ENCODE measurements at places on chromosomes 5 and 9.

DNA sequence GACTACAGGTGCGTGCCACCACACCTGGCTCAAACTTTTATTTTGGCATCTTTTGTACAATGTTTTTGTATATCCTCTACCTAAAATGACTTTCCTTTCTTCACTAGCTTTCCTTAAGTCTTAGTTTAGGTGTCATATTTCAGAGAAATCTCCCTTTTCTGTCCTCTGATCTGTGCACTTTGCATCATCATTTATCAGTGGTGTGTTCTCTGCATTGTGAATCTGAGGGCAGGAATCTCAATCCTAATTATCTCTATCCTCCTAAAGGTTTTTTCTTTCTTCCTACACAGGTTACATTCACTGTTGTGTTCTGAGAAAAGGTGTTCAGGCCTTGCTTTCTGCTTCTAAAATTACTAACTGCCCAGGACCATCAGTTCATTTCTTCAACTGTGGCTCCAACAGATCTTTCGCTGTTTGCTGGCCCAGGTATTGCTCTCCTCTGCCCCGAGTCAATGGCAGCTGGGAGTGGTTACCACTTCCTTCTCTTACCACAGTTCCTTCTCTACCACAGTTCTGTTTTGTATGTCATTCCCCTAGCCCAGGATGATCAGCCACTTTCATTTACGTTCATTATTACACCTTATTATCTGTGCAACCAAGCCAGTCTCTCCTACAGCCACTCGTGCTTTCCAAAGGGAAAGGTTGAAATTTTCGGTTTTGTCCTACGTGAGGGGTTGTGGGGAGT lies 14.0 kb downstream of the TGFBR1 start:
- peak; percentile 64 for DNase-seq

- no peak for DNase-seq
Measured at GRCh38 chr5:504326-505154, 19.7 kb downstream of the SLC9A3 start.

- DNase-seq: no peak
Measured at GRCh38 chr9:70052768-70053167, 9.1 kb downstream of the MAMDC2 start.

DNA sequence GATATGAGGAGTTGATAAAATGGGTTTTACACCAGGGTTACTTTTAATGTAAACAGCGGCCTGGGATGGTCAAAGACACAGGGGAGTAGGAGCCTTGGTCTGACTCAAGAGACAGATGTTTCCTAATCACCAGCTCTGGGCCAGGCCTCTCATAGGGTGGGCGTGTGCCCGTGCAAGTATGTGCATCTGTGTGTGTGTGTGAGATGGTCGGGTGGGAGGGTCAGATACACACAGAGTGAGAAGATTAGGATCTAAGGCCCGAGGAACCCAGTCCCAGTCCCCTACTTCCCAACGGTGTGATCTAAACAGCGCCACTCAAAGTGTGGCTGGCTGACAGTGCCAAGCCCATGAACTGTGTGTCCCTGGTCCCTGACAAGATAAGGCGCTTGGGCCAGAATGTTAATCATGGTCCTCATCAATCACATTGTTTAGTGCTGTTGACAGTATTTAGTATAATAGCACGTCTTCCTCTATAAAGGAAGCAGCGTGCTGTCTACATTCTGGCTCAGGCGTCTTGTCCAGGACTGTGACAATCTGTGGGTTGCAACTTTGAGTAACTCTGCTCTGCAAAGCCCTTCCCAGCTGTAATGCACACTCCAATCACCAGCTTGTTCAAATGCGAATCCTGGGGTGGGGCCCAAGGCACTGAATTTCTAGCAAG lies 173.7 kb downstream of the DAB2IP start:
- DNase-seq: peak; percentile 95

DNA sequence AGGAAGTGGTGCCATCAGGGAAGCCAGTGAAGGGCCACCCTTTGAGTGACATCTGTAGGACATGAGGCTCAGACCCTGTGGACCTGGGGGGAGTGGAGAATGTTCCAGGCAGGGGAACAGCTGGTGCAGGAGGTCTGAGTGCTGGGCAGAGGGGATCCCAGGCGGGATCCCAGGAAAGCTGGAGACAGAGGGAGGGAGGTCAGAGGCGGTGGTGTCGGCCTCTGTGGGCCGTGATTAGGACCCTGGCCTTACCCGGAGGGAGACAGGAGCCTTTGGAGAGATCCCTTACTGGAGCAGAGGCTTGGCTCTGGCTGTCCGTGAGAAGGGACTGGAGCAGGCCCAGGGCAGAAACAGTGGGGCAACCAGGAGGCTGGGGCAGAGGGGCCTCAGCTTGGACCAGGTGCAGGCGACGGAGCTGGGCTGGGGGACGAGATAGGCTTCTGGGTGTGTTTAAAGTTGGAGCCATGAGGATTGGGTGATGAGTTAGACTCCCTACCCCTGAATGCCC lies 12.1 kb upstream of the GRHPR start:
- no peak for DNase-seq

DNA sequence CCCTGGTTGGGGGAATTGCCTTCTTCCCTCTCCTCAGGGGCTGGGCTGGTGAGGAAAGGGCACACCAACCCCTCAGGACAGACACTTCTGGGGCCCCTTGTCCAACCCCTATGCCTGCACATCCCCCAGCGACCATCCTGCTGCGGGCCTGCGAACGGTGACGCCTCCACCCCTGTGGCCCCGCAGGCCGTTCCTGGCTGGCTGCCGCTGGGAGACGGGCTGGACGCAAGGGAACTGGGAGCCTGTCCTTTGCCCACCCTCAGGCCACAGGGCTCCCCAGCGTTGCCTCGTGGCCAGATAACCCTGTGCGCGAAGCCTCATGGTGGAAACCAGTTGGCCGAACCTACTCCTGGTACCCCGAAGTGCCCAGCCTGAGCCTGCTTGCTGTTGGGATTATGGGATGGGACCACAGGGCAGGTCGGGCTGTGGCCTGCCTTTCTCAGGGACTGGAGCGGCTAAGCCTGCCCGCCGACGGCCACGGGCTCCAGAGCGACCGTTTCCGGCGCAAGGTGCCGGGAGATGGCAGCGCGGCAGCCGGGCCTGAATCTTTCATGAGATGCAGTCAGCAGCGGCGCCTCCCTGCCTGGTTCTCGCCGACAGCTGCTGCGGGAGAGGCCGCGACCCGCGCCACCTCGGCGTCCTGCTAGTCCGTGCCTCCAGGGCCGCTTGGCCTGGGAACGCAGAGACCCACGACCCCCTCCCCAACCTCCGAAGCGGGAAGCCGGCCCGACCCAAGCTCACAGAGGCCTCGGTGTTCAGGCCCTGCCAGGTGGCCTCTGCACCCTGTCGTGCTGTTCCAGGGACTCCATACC lies 6.5 kb upstream of the PITX1 start:
- peak; percentile 21 for DNase-seq

DNA sequence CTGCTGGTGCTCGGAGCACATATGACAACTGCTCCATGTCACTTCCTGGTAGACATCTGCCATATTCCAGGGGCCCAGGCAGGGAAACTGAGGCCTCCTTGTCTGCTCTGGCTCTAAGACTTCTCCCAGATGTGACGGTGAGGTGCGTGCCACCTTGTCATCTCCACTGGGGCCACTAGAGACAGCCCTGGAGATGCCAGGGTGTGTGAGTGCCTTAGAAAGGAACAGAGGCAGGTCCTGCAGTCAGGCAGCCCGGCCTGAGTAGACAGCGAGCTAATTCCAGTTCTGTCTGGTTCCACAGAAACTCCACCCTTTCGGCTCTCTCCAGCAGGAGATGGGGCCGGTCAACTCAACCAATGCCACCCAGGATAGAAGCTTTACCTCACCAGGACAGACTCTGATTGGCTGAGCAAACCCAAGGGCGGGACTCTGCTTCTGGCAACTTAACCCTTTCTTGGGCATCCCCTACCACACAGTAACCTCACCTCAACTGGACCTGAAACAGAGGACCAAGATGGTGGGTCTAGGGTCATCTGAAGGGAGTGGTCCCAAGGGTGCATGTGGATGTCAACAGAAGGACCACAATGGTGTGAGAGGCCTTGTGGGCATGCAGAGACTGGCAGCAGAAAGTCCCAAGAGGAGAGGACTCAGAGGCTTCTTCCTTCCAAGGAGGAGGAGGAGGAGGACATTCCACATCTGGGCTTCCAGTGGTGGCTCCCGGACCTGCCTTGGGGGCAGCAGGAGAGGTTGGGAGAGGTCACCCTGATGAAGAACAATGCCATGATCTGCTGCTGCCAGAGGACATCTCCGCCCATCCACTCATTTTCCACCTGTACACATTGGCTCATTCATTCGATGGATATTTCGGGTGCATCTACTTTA lies 77.7 kb downstream of the RGS3 start:
- DNase-seq: peak; percentile 93

DNA sequence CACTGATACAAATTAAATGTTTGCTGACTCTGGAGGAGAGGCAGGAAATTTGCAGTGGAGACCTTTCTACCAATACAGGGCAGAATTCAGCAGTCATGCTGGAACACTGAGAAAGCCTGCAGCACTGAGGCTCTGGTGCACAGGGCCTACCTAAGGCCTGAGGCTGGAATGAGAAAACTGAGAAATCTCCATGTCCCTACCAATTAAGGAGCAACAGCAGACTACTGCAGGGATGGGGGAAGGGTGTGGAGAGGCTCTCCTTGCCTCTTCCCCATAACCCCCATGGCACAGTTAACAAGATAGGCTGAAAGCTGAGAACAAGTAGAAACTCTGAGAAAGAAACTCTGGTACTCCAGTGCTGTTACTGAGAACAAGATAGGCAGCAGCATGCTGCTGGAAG lies 10.5 kb downstream of the FBXO4 start:
- no peak for DNase-seq

DNA sequence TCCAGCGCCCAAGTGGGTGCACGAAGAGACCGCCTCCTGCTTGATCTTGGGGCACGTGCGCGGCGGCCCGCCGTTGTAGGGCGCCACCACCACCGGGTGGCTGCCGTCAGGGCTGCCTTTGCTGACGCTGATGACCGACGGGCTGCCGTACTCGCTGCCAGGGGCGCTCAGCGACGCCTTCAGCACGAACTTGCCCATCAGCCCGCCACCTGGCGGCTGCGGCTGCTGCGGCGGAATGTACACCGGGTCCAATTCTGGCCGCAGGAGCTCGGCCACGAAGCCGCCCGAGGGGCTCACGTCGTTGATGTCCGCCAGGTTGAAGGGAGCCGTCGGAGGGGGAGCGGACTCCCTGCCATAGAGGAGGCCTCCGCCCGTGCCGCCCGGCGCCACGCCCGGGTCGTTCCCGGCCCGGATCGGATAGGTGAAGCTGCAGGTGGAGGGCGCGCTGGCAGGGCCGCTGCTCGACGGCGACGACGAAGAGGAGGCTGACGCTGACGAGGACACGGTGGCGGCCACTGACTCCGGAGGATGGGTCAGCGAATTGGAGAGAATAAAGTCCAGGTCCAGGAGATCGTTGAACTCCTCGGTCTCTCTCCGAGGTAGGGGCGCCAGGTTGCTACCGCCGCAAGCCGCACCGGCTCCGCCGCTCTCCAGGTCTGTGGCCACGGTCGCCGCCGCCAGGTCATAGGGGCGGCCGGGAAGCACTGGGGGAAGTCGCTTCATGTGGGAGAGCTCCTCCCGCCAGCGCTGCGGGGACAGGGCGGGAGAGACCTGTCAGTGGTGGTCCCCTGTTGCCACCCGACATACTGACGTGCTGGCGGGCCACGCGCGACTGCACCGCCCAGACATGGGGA lies 1.8 kb downstream of the KLF4 start:
- peak; percentile 63 for DNase-seq

- DNase-seq: peak; percentile 55
Measured at GRCh38 chr5:120139039-120139438, 325.1 kb upstream of the PRR16 start.

DNA sequence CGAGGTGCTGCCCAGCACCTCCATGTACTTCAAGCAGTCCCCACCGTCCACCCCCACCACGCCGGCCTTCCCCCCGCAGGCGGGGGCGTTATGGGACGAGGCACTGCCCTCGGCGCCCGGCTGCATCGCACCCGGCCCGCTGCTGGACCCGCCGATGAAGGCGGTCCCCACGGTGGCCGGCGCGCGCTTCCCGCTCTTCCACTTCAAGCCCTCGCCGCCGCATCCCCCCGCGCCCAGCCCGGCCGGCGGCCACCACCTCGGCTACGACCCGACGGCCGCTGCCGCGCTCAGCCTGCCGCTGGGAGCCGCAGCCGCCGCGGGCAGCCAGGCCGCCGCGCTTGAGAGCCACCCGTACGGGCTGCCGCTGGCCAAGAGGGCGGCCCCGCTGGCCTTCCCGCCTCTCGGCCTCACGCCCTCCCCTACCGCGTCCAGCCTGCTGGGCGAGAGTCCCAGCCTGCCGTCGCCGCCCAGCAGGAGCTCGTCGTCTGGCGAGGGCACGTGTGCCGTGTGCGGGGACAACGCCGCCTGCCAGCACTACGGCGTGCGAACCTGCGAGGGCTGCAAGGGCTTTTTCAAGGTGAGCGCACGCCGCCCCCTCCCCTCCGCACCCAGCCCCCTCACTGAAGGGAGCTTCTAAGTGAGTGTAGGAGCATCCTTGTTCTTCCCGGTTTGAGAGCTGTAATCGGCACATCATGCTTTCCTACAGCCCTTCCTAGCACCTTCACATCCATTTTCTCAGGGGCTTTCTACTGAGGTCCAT lies 6.9 kb downstream of the NR4A3 start:
- no peak for DNase-seq

GRCh38 chr5:37966291-37966690 lies 126.5 kb upstream of the GDNF start:
- DNase-seq: no peak

DNA sequence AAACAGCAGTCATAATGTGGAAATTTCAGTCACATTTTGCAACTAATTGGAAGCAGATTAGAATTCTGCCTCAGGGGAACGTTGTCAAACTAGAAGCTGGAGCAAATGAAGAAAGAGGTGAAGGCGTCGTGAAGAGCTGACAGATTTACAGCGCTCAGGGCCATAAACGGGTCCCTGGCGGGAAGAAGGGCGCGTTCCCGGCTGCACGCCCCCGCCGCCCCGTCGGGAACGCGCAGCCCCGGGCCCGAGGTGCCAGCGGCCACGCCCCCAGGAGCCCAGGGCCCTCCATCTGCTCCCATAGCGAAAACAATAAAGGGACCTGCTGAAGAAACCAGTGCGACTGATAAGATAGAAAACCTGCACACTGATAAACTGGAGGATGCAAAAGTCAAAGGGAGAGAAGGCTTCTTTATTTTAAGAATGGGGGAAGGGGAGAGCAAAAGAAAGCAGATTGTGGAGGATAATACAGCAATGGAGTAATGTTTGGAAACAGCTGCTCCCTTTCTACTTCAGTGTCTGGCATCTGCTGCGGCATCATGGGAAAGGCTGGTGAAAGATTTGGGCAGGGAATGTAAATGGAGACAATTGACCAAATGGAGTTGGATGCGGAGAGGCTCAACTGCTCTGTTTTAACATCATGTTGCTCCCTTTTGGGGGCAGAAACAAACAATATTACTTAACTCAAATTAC lies 11.1 kb downstream of the ZNF608 start:
- no peak for DNase-seq

- no peak for DNase-seq
Measured at GRCh38 chr5:71914281-71914680, 193.0 kb upstream of the MAP1B start.

- DNase-seq: no peak
Measured at GRCh38 chr5:107631805-107632362, 38.9 kb downstream of the EFNA5 start.

Measured in hematopoietic multipotent progenitor cell treated with erythropoietin and hydrocortisone succinate and interleukin-3 and kit ligand, for 6 days (in vitro differentiated cells).